ENCODE measurements at places on chromosomes 16 and 17.

DNA sequence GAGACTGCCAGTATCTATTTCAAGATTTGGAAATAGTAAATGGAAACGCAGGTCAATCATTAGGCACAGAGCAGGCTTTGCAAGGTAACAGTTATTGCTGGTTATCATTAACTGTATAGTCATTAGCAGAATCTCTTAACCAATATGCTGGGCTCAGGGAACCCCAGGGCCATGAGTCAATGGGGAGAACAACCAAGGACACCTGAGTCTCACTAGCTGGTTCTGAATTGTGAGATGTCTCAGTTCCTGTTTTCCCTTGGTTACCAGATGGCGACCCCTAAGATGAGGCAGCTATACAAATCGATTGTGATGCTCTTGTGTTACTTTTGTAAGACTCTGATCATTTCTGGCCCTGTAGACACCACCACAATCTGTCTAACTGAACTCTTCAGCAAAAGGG, 385.3 kb downstream of the HAPSTR1 start:
- DNase-seq = no peak

DNA sequence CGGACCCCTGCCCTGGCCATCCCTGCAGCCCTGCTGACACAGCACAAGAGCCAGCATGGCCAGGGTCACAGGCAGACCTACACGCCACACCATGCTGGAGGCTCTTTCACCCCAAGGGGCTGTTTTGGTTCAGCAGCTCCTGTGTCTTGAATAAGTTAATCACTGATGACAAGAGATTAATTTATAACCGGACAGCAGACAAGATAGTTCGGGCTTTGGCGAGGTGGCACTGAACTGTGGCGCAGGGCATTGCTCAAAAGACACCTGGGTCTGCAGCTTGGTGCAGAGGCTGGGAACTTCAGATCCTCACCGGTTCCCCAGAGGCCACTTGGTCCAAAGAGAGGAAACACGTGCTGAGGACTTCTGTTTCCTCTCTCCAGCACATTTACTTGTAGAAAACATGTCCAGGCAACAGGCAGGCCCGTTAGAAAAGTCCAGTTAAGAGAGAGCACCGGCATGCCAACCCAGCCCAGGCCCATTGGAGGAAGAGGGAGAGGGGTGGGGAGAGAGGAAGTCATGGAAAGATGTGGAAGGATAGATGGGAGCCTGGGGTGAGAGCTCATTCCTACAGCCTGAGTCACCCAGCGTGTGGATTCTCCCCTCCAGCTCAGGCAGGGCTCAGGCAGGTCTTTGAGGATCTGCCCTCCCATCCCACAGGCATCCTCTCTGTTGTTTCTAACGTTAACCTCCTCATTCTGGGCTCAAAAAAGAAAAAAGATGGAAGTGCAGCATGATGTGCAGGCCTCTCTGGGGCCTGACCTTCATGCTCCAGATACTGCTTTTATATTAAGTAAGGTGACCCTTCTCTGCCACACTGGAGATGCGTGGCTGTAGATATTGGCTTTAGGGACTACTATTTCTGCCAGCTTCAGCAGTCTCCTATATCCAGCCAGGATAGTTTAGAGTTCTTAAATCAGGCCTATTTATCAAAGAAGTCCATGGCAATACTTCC, 80.0 kb upstream of the HNF1B start:
- no peak for DNase-seq

DNA sequence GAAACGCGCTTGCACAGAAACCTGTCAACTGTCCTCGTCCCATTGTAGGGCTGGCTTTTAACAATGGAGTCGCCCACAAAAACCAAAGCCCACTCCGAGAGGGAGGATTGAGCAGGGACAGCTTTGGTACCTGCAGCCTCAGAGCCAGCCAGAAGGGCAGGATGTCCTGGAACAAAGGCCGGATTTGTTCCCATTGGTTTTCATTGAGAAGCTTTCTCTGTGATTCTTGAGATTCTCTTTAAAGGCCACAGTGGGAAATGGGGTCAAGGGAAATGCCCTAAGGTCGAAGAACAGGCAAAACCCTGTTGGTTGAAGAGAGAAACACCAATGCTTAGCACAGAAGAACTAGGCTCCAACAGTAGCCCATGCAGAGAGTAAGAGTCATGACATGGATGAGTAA, 65.4 kb downstream of the C16orf78 start:
- DNase-seq = no peak

DNA sequence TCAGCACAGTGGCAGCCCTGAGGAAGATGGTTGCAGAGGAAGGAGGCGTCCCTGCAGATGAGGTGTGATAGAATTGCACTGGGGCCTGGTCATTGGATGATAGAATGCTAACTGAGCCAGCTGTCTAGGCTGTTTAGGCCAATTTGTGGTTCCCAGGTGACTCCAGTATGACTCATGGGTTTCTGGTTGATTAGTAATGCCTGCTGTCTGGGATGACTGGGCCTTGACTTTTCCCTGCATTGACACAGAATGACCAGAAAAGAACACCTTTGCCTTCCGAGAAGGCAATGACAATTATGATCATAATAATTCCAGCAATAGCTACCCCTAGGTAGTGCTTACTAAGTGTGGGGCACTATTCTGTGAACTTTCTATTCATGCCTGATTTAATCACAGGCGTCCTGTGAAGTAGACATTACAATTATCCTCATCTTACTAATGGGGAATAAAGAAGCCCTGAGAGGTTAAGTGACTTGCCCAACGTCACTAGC, 31.5 kb downstream of the USP43 start:
- no peak for DNase-seq

DNA sequence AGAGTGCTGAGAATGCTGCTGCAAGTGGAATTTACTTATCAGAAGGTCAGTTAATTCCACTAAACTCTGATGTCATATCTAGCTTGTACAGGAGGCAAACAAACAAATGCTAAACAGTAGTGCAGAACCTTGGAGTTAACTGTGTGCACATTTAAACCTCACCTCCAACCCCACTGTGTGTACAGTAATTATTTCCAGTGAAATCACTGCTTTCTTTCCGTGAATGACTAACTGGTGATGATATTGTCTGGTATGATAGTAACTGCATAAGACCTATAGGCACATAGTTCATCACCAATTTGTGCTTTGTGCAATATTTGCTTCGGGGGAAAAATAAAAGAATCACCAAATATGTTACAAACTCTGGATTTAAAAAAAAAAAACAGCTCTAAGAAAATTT, 492.5 kb upstream of the HSBP1 start:
- no peak for DNase-seq

DNA sequence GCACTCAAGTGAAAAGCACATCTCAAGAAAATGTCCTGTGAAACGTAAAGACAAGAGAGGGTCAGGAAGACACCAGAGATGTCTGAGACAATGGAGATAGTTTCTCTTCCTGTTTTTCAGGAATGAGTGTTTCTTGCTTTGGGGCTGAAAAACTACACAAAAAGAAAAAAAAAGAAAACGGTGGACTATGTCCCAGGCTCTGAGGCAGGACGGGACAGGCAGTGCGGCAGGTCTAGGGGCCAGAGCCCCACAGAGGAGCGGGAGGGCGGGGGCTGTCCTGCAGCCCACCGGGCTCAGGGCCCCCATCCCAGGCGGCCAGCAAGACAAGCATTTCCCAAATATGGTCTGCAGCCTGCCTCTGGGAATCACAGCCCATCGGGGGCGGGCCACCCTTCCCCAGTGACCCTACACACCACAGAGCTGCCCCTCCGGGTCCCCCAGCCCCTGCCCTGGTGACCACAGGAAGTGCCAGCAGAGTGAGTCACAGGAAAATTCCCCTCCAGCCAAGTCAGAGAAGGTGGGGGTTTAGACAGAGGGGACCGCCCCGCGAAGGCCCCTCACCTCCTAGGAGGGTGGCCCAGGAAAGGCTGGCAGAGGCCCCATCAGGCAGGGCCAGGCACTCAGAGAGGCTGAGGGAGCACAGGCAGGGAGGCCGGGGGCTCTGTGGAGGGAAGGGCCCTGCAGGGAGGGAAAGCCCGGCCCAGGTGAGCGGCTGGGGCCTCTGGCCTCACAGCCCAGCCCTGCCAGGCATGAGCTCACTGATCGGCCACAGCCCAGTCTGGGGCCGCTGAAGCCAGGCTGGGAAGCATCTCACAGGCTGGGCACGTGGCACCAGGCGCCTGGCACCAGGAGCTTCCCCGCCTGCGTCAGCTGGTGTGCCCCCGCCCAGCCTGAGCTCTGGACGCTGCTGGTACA, 6.3 kb downstream of the BCAR1 start:
- DNase-seq = no peak

DNA sequence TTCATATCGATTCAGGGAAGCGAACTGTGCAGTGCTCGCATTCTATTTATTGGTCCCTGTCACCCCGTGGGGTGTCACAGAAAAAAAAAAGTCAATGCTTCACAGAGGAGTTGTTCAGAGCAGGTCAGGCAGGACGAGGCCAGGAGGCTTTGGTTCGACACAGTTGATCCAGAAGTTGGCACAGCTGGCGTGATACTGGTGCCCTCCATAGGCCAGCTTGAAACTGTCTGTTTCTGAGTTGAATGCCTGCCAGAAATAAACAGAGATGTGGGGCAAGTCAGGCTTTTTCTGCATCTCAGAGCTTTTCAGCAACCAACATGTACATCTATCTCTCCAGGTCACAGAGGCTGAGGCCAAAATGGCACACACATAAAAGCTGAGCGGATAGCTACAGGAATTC, 29.1 kb downstream of the DUSP14 start:
- no peak for DNase-seq

DNA sequence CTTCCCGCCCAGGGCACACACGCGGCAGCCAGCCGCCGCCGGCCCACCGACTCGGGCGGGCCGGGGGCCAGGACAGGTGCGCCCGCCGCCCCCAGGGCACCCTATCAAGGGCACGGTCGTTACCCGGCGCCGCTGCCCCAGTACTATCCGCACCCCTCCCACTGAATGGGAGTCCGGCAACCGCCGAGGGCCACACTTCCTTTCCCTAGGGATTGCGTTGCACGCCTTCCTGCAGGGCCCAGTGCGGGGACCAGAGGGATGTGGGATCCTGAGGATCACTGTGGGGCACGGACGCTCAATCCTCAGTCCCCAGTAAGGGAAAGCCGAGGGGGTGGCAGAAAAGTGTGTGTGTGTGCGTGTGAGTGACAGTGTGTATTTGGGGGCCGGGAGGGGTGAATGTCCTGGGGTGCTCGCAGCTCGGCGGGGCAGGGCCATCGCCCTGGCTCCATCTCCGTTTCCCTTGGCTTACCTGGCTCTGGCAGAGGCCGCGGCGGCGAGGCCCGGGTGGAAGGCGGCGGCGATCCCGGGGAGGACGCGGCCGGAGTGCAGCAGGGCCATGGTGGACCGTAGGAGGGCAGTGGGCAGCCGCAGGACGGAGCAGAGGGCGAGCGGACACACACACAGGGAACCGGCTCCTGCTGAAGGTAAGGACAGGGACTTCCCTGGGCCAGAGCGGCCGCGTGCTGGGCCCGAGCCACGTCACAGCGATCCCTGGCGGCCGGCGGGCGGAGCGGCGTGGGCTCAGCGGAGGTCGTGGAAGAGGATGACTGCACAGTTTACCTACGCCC, at the start of gene GOT2:
Gene GOT2, minus strand, starts transcription at position 646 of the 788 bp plus-strand sequence. Its CDS starts 88 bp downstream, at position 558.
- peak; percentile 58 for DNase-seq

DNA sequence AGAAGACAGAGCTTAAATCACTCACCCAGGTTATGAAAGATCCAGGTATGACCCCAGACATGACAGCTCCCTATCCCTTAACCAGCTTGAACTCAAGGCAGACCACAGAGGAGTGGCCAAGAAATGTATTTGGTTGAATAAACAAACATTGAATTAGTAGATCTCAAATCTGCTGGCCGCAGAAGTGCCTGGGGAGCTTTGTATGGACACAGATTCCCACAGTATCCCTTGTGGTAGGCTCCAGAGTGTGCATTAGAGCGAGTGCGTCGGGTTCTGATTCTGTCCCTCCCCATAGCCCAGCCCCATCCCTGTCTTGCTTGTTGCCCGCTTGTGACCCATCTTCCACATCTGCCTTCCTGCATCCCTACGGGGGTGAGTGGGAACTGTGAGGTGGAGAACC, 118.8 kb upstream of the FOXF1 start:
- DNase-seq = no peak

GRCh38 chr17:80908776-80909175, 82.9 kb upstream of the CHMP6 start:
- DNase-seq = no peak

- DNase-seq = no peak
Observed at GRCh38 chr17:82614095-82614631, 34.1 kb downstream of the WDR45B start.

- DNase-seq = no peak
Observed at GRCh38 chr17:48954300-48954755, 9.7 kb upstream of the SNF8 start.

Data from activated CD4-positive, CD25-positive, alpha-beta regulatory T cell treated with anti-CD3 and anti-CD28 coated beads, Interleukin-2, amount 50 U/mL, for 16 hours (primary cell).